NCI-H1930 (cell line): ENCODE measurements at places on chromosomes 5 and 9.

GRCh38 chr9:134855900-134856377 is 24.7 kb upstream of the FCN2 start:
- DNase-seq: no peak

DNA sequence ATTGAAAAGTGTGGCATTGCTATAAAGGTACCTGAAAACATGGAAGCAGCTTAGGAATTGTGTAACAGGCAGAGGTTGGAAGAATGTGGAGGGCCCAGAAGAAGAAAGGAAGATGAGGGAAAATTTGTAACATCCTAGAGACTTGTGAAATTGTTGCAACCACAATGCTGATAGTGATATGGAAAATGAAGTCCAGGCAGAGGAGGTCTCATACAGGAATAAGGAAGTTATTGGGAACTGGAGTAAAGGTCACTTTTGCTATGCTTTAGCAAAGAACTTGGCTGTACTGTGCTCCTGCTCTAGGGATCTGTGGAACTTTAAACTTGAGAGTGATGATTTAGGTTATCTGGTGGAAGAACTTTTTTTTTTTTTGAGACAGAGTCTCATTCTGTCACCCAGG is 43.5 kb downstream of the PTPDC1 start:
- no peak for DNase-seq

DNA sequence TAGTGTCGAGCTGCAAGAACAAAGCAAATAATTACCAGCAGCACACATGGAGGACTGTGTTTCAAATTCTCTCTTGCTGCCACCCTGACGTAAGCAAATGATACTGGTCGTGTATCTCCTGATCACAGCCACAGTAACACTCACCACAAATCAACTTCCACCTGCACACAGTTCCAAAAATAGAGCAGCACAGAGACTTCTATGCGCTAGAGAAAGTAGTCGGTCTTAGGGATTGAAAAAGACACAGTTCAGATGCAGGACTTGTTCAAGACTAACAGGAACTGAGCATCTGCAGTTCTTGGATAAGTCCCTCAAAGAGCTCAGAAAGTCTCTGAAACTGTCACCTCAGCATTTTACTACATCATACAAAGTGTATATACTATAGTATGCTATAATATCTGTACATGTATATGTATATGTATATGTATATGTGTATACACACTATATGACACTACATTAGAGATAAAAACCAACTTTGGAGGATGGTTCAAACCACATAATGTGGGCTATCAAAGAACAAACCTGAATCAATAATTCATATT is 279.0 kb downstream of the GLIS3 start:
- no peak for DNase-seq

DNA sequence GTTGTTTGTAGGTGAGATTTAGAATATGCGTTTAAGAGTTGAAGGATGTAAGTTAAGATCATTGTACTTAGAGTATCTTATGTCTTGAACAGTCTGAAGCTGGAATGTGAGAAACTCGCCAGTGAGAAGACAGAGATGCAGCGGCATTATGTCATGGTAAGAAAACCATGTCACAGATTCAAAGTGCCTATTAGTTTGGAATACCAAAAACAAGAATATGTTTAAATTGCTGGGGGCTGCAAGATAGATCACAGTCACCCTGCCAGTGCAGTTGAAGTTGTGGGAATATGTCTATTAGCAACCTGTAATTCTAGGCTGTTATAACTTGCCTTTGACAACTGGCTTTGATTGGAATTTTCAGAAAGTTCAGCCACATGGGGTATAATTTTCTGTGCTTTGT is 3.0 kb downstream of the TLE4 start:
- no peak for DNase-seq

DNA sequence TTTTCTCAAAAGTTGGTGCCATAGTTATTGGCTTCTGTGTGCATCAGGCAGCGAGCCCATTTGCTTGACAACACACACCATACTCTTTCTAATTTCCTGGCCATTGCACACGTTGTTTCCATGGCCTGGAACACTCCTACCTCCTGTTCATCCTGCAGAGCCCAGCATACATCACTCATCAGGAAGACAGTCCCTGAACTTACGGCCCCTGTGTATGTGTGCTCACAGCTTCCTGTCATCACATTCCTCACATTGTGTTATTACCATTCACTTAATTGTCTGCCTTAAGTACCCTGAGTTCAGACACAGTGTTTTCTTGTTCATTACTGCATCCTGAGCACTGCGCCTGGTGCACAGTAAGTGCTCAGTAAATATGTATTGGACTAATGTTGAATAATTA is 355.9 kb downstream of the PRELID2 start:
- no peak for DNase-seq

DNA sequence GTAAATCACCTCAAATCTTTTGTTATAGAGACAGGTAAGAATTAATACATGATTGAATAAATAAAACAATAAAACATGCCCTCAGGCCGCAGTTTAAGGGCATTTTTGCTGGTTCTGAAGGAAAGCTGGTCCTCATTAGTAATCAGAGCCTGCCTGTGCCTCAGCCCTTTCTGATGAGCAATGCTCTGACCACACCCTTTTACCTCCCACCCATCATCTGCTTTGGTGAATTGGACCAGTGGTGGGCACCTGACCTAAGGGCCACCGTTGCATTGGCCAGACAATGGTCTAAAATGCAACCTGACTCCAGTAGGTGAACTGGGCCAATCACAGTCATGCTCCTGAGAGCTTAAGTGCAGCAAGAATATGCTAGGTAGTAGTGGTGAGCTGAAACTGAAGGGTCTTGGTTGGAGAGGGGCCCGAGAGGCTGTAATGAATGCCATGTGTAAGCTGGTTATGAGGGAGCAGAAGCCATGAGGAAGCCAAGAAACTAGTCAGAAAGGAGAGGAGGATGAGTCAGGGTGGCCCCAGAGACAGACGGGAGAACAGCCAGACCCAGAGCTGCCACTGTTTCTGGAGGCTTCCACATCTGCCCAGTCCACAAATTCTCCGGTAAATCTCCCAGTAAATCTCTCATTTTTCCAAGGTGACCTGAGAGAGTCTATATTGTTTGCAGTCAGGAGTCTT is 45.5 kb upstream of the ZSWIM6 start:
- DNase-seq: no peak

- no peak for DNase-seq
Observed at GRCh38 chr5:92242170-92242569, 859.1 kb upstream of the ARRDC3 start.

- DNase-seq: no peak
Observed at GRCh38 chr5:108743319-108743718, 4.4 kb upstream of the FER start.

DNA sequence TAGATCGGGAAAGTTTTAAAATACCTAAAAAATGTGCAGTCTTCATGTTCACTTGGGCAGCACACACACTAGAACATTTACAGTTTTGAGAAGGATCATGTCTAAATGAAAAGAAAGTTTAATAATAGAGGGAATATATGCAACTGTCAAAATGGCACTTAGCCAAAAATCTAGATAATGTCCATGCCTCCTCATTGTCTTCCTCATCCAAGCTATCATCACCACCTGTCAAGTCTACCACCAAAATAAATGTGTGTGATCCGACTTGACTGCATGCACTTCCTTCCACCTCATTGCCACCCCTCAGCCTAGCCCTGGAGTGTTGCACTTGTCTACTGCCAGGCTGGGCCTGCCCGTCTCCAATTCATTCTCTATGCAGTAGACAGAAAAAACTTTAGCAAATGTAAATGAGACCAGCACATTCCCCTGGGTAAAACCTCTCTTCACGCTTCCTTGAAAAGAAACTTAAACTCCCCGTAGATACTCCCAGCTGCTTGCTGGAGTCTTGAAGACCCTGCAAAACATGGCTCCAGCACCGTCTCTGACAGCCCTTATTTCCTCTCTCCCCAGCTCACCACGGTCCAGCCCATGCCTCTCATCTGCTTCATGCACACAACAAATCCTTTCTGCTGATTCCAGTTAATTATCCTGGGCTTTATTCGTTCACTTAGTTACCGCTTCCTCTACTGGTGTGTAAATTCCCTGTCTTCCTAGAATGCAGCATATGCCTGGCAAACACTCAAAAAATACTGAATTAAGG is 66.9 kb downstream of the FANCC start:
- no peak for DNase-seq

- no peak for DNase-seq
Observed at GRCh38 chr5:66710557-66711088, 114.4 kb downstream of the MAST4 start.

GRCh38 chr5:169917500-169917899 is 62.8 kb downstream of the INSYN2B start:
- DNase-seq: no peak

DNA sequence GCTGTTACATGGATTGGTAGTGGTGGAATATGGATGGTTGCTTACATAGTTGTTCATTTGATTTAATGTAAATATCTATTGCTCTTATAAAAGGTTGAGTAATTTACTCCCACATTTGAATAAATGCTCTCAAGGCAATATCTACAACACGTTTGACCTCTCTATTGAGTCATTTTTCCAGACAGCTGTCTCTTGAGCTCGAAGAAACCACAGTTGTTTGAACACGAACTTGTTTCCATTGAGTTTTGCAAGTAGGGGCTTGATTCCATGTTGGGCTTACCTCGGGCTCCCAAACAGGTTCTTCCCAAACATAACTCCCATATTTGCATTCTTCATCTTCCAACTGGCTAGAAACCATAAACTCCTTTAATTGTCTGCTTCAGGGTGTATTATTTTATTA is 115.0 kb upstream of the HMHB1 start:
- no peak for DNase-seq

- DNase-seq: no peak
Observed at GRCh38 chr5:159971931-159972461, 36.9 kb upstream of the TTC1 start.

DNA sequence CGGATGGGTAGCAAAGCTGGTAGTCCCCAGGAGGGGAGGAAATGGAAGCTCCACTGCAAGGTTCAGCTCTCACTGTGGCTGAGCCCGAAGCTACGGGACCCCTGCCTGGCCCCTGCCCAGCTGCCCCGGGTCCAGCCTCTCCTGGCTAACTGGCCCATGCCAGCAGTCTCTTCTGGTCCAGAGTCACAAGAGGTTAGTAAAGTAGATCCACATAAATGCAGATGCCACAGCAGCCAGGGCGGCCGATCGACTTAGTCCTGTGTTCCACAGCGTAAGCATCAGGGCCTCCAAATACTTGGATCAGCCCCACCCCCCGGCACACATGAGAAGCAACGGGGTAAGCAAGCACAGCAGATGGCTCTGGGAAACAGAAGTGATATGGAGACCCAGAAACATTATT is 42.1 kb downstream of the MRPL36 start:
- DNase-seq: no peak

- no peak for DNase-seq
Observed at GRCh38 chr5:169538944-169539343, 44.6 kb upstream of the SPDL1 start.

DNA sequence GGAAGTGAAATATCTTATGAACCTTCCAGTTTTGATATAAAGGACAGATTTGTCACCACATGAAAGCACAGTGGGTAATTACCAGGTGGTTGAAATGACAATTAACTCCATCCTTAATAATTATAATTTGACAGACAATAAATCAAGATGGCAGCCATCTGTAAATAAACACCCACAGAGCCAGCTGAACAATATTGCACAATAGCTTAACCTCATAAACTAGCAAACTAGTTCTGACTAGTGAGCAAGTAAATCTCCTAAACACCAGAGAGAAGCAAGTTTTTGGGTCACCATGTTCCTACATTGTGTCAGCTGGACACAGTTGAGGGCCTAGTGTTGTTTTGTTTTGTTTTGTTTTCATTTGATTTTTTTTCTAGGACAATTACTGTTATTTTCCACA is 577.4 kb downstream of the ACTL7B start:
- DNase-seq: no peak

- DNase-seq: no peak
Observed at GRCh38 chr9:133122935-133123611, 2.0 kb upstream of the RALGDS start.

- no peak for DNase-seq
Observed at GRCh38 chr5:81848362-81848880, 97.5 kb upstream of the SSBP2 start.

DNA sequence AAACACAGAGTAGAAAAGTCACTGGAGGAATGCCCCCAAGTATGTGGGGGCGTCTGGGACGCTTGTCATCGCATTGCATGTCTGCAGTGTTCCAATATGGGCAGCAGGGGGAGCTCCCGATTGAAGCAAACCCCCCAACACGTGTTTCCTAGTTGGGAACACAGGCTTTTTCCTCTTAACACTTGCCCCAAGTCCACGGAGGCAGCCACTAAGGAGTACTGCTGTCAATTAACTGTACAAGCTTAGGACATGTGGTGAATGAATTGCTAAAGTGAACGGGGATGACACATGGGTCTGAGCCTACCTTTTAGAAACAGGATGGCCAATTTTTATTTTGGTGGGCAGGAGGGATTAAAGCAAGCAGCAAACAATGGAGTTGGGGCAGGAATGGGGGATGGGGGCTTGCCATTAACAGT is 2.2 kb downstream of the GABRB2 start:
- peak; percentile 1 for DNase-seq

DNA sequence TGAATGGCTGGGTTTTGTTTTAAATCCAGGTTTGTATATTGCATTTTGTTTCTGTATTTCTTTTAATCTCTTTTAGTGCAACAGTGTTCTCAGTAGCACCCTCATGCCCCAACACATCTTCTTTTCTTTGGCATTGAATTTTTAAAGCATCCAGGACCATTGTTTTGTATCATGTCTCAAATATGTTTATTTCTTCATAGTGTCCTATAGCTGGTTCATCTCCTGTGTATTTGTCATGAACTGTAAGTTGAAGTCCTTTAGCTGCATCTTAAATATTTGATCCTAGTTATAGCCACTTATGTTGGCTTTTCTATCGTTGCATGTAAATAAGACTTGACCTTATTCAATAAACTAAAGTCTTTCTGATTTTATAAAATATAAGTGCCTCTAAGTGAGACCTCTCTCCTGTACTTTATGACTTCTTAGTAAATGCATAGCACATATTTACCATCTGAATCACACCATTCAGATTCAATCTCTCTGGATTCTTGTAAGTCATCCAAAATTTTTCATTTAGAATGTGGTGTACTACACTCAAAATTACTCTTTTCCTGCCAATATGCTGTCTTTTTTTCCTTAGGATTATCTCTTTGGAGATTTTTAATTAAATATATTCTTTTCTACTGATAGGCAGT is 21.0 kb upstream of the ERCC6L2 start:
- no peak for DNase-seq

GRCh38 chr5:141303756-141304155 is at the start of gene SLC25A2:
SLC25A2 (minus strand) TSS chr5:141304049; CDS start chr5:141303865, 184 bp downstream.
- no peak for DNase-seq

DNA sequence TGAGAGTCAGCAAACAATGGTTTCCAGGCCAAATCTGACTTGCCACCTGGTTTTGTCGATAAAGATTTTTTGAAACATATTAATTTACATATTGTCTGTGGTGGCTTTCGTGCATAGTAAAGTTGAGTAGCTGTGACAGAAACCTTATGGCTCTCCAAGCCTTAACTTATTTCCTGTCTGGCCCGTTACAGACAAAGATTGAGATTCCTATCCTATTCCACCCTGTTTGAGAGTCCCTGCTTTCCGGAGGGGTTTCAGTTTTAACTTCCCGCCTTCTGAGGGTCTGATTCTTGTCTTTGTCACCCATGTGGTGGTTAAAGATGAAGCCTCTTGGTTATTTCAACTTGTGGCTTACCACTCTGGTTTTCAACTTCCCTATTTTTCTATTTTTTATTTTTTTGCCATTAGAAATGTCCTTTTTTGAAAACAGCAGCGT is 11.4 kb downstream of the OTULIN start:
- DNase-seq: no peak

GRCh38 chr5:124332273-124332672 is 414.2 kb downstream of the ZNF608 start:
- no peak for DNase-seq

GRCh38 chr5:13278148-13278547 is 666.3 kb downstream of the DNAH5 start:
- no peak for DNase-seq
